ENCODE measurements at places on chromosomes 5 and 9.

- no peak overlapping the region for H3K27ac ChIP-seq
- DNase-seq, result no peak
- peak overlapping the region; percentile 64 for H3K4me3 ChIP-seq
- H3K4me1 ChIP-seq, result peaks cover 7% of the 10 kb centered on the region
- no peaks in the 10 kb centered on the region for H3K36me3 ChIP-seq
These were observed 930 bp downstream of the PRLR start for GRCh38 chr5:35229076-35230037.

- DNase-seq, result no peak
- peaks cover 2% of the 10 kb centered on the region for H3K27me3 ChIP-seq
- H3K36me3 ChIP-seq, result no peaks in the 10 kb centered on the region
- no peaks in the 10 kb centered on the region for H3K4me1 ChIP-seq
- H3K4me3 ChIP-seq, result no peak overlapping the region
- H3K27ac ChIP-seq, result no peak overlapping the region
These were observed 184.0 kb downstream of the GOLPH3 start for GRCh38 chr5:31990081-31990650.

- no peaks in the 10 kb centered on the region for H3K4me1 ChIP-seq
- peaks cover 3% of the 10 kb centered on the region for H3K27me3 ChIP-seq
- no peak for DNase-seq
- H3K27ac ChIP-seq, result no peak overlapping the region
- no peaks in the 10 kb centered on the region for H3K36me3 ChIP-seq
- H3K4me3 ChIP-seq, result no peak overlapping the region
These were observed 213.7 kb upstream of the SNX2 start for GRCh38 chr5:122561209-122561608.

DNA sequence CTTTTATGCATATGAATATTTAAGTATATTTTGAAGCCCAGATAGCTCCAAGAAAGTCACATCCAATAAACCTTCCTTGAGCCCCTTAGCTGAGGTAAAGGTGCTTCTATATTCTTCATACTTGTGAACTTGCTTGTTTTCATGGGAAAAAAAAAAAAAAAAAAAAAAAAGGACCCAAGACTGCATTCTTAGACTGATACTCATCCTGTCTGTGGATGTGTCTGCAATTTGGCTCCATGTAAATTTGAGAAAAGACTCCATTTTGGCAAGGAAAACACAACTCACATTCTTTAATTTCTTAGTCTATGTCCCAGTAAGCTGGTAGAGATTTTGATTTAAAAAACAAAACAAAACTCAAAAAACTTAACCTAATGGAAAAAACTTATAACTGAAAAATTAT, 238.3 kb downstream of the FBXL17 start:
- no peak for DNase-seq
- H3K4me3 ChIP-seq, result no peak overlapping the region
- peaks cover 11% of the 10 kb centered on the region for H3K36me3 ChIP-seq
- H3K27me3 ChIP-seq, result no peaks in the 10 kb centered on the region
- H3K27ac ChIP-seq, result no peak overlapping the region

GRCh38 chr9:131330814-131331600, 41.5 kb downstream of the PLPP7 start:
- H3K4me1 ChIP-seq, result peaks cover under 1% of the 10 kb centered on the region
- H3K36me3 ChIP-seq, result no peaks in the 10 kb centered on the region
- no peaks in the 10 kb centered on the region for H3K27me3 ChIP-seq
- DNase-seq, result no peak
- H3K4me3 ChIP-seq, result no peak overlapping the region

- DNase-seq, result no peak
- H3K27ac ChIP-seq, result no peak overlapping the region
- no peaks in the 10 kb centered on the region for H3K27me3 ChIP-seq
- H3K4me1 ChIP-seq, result no peaks in the 10 kb centered on the region
These were observed 1216.3 kb upstream of the ACO1 start for GRCh38 chr9:31168161-31168560.

DNA sequence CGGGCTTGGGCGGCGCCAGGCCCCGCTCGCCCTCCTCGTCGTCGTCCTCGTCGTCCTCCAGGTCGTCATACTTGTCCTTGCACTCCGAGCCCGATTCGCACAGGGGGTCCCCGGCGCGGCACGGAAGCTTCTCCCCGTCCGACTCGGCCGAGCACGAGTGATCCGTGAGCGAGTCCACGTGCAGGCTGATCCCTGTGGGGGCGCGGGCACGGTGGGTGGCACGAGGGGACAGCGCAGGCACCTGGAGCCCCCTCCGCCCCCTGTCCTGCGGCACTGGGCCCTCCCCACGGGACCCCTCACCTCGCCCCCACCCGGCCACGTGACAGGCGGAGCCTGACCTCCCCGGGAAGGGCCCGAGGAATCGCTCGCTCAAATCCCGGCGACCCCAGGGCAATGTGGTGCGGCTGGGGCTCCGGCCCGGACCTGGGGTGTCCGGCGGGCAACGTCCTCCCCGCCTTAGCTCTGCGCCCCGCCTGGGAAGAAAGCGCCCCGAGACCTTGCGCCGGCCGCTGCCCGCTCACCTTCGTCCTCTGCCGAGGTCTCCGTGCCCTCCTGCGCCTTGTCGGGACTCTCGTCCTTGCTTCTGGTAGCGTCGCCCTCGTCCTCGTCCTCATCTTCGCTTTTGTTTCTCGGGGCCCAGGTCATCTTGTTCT, 2.5 kb downstream of the IRX2 start:
- peaks cover 9% of the 10 kb centered on the region for H3K36me3 ChIP-seq
- H3K4me3 ChIP-seq, result no peak overlapping the region
- H3K27me3 ChIP-seq, result peaks cover 60% of the 10 kb centered on the region
- no peak overlapping the region for H3K27ac ChIP-seq
- no peak for DNase-seq
- H3K4me1 ChIP-seq, result peaks cover 4% of the 10 kb centered on the region

GRCh38 chr5:14035859-14036503, 91.5 kb upstream of the DNAH5 start:
- no peak overlapping the region for H3K4me3 ChIP-seq
- H3K27ac ChIP-seq, result no peak overlapping the region
- no peaks in the 10 kb centered on the region for H3K36me3 ChIP-seq

DNA sequence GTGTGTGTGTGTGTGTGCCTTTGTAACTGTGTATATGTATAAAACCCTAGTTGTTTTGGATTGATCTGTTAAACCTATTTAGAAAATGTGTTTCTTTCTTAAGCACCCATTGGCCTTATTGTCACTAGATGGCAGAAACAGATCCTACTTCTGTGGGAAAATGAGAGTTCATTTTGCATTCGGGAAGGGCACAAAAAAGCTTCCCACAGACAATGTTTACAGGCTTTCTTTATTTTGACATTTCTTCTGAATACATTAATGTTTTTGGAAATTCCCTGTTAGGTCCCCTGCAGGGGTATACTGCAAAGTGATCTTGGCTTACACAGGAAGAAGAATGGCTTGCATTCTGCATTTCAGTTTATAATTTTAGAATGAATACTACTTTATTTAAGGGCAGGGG, 481.8 kb upstream of the ARRDC3 start:
- no peaks in the 10 kb centered on the region for H3K36me3 ChIP-seq
- no peak overlapping the region for H3K27ac ChIP-seq
- H3K4me1 ChIP-seq, result no peaks in the 10 kb centered on the region
- H3K27me3 ChIP-seq, result no peaks in the 10 kb centered on the region
- no peak for DNase-seq

- DNase-seq, result no peak
- H3K36me3 ChIP-seq, result no peaks in the 10 kb centered on the region
- H3K4me3 ChIP-seq, result no peak overlapping the region
- no peaks in the 10 kb centered on the region for H3K4me1 ChIP-seq
These were observed 501.7 kb upstream of the DMAC1 start for GRCh38 chr9:8301296-8301695.

Measured in activated naive CD8-positive, alpha-beta T cell treated with anti-CD3 and anti-CD28 coated beads, Interleukin-2, amount 50 U/mL, for 24 hours (primary cell).